ENCODE measurements at places on chromosomes 7 and 10.

DNA sequence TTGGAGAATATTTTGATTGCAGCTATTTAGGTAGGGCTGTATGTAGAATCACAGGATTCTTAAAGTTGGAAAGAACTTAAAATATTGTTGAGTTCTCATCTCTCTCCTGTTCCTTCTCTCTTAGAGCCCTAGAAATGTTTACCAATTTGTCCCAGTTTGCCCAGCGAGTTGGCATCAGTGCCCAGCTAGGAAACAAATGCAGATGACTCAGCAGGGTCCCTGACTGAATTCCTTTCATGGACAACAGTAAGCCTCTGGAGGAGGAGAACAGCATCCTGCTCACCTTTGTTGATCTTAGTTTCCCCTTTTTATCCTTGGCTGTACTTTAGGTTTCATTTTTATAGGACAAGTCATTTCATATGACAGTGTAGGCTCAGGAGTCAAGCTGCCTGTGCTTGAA is 89.3 kb downstream of the SEC23IP start:
- no peak overlapping the region for H3K27ac ChIP-seq
- H3K27me3 ChIP-seq: peaks cover 4% of the 10 kb centered on the region
- H3K36me3 ChIP-seq: no peaks in the 10 kb centered on the region
- no peak overlapping the region for H3K4me3 ChIP-seq

DNA sequence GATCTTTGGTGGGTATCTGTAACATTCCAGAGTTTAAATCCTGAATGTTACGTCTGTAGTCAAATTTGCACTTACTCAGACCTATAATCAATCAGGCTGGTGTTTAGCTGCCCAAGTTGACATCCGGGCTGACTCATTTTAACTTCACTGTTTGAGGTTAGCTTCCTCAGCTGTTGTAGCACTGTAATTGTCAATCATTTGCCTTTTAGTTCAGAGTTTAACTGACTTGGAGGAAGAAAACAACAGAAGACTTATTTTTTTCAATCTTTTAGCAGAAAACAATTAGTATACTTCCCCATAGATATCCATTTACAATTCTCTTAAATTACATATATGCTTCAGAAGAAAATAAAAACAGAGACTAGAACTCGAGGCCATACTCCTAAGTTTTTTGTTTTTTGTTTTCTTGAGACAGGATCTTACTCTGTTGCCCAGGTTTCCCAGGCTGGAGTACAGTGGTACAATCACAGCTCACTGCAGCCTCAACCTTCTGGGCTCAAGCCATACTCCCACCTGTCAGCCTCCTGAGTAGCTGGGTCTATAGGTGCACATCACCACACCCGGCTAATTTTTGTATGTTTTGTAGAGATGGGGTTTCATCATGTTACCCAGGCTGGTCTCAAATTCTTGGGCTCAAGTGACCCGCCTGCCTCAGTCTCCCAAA is 38.5 kb upstream of the LRRC17 start:
- peak overlapping the region; percentile 63 for H3K27ac ChIP-seq
- H3K4me3 ChIP-seq: peak overlapping the region; percentile 27
- DNase-seq: peak; percentile 38
- H3K4me1 ChIP-seq: peaks cover 25% of the 10 kb centered on the region
- H3K27me3 ChIP-seq: peaks cover 9% of the 10 kb centered on the region
- H3K36me3 ChIP-seq: no peaks in the 10 kb centered on the region

DNA sequence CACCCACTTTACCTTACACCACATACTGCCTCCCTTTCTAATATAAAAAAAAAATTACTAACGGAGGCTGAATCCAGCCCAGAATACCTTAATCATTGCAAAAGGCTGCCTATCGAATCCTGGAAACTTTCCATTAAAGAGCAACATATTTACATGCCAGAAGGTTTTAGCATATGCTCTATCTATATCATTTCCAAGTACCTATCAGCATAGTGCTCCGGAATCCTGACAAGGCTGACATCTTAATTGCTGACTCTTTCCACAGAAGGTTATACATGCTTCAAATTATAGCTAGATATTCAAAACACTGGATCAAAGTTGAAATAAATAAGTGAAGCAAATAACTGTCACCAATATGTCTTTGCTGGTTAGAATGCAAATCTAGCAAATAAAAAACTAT is 170.9 kb upstream of the CDK1 start:
- no peaks in the 10 kb centered on the region for H3K36me3 ChIP-seq
- no peak overlapping the region for H3K4me3 ChIP-seq
- H3K27me3 ChIP-seq: no peaks in the 10 kb centered on the region
- no peak overlapping the region for H3K27ac ChIP-seq

GRCh38 chr10:49389361-49389933 is 6.4 kb downstream of the DRGX start:
- H3K36me3 ChIP-seq: no peaks in the 10 kb centered on the region
- H3K27me3 ChIP-seq: peaks cover 45% of the 10 kb centered on the region
- no peak overlapping the region for H3K27ac ChIP-seq
- H3K4me1 ChIP-seq: no peaks in the 10 kb centered on the region

DNA sequence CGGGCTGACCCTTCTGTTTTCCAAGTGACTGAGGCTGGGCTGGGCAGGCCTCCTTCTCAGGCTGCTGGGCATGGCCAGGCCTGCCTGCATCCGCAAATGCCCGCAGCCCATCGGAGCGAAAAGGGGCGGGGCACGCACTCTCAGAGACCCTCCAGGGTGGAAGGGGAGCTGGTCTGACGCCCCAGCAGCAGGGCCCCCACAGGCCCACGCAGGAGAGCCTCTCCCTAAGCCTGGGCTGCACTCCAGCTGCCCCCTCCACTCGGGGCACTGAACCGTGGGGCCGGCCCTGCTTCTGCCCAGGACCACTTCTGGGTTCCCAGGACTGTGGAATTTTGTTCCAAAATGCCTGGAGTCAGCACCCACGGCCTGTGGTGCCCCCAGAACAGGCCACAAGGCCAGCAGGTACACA is 9.3 kb downstream of the ADAP1 start:
- peaks cover 1% of the 10 kb centered on the region for H3K36me3 ChIP-seq
- no peak overlapping the region for H3K27ac ChIP-seq
- no peak overlapping the region for H3K4me3 ChIP-seq
- DNase-seq: no peak
- H3K27me3 ChIP-seq: peaks cover 9% of the 10 kb centered on the region
